Stimulated activated CD8-positive, alpha-beta memory T cell treated with anti-CD3 and anti-CD28 coated beads, Interleukin-15, amount 100 ng/mL, for 4 hours (primary cell): ENCODE measurements at places on chromosomes 6 and 20.
A peak's percentile ranks its signal among the peaks of the same experiment; 100 is the strongest.

DNA sequence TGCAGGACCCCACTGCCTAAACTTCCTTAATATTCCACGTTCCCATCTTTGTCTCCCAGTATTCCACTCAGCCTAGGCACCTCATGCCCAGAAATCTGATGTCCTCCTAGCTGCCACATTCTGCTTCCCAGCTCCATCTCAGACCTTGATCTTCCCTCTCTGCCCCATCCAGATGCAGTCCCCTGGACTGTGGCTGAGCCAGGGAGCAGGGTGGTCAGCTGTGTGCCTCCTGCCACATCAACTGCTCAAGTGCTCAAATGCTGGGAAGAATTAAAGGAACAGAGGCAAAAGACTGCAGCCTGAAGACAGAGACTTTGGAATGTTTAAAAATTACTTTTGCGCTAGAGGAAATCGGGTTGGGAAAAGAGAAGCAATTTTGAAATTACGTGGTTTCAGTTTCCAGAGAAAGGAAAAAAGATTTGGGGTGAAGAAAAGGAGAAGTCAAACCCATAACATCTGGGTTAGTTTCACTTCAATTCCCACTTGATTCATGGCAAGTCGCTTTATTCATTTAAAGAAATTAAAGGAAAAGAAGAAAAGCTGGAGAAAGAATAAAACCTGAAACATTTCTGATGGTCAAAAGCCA, 704.8 kb downstream of the PTPRT start:
- no peak for DNase-seq

DNA sequence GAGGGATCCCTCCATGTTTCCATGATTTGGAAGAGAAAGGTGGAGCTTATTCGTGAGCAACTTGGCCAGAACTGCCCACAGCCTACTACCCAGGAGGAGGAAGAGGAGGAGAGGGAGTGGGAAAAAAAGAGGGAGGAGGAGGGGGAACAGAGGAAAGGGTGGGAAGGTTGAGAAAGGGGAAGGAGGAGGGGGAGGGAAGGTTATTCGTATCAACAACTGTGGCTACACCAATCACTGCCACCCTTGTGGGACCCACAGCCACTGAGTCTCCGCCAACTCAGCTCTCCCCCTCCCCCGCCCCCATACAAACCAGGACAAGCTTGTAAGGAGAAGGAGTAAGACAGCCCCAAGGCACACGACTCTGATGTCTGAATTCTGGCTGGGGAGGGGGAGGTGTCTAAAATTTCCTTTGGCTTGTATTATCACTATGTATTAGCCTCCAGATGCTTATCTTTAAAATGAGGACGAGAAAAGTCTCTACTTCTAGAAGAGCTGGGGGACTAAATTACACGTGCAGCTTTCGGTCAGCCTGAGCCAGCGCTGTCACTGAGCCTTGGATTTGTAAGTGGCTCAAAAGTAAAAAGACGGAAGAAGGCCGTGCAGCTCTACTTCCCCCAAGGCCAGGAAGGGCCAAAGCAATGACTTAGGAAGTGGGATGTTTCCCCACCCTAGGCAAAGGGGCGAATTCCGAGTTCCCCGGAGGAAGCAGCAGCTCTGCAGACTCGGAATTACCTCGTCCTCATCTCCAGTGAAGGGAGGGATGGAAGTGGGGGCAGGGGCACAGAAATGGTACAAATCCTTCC, 1.0 kb downstream of the FKBP1A start:
- no peak for DNase-seq

DNA sequence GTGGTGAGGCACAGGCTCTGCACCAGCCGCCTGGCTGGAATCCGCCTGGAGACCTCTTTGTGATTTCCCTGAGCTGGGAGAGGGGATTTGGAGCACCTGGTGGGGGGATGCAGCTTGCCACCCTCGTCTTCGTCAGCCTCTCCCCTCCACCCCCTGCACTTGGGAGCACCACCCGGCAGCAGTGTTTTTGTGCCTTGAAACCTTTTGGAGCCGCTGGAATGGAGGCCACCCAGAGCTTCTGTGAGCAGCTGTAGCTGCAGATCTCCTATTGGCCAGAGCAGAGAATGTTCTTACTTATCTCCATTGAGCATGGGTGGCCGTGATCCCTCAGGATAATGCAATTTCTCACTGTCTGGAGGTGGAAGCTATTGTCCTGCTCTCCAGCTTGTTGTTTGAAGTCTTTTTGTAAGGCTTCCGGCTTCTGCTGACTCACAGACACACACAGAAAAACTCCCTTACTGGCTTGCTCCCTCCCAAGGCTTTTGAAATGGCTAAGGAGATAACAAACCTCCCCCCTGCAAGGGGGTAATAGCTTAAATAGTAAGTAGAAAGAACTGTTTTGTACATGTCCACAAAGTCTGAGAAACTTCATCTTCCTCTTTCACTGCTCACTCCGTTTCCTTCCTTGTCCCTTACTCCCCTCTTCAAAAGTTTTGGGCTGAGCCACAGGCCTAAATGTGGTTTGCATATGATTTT, 271.2 kb downstream of the PRL start:
- no peak for DNase-seq

DNA sequence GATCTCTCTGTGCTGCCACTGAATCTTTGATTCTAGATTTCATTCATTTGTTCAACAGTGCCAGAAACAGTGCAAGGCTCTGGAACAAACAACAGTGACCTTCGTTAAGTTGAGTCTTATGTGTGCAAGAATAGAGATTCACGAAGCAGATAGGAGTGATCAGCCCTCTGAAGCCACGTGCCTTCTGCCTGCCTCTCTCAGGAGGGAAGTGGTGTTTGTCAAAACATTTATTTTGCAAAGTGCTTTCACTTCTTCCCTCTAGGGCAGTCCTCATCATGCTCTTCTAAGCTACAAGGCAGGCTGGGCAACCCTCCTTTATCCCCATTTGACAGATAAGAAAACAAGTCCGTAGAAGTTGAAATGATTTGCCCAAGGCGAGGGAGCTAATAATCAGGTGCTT, 204.3 kb downstream of the TFAP2C start:
- DNase-seq, result no peak

DNA sequence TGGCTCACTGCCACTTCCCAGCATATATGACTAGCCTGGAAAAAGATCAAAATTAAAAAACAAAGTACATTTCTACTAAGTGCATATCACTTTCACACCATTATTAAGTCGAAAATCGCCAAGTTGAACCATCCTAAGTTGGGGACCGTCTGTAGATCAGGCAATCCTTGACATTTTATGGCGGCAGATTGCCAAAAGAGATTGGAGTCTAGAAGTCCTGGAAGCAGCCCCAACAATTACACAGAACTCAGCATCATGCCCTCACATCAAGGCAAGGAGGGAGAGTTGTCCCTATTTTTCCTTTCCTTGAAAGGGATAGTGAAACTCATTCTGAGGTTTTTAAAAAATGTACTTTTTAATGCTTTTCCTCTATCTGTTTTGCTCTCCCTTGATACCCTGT, 30.7 kb downstream of the SLC22A3 start:
- no peak for DNase-seq

- no peak for DNase-seq
Observed at GRCh38 chr20:36113036-36113435, 41.5 kb upstream of the EPB41L1 start.

DNA sequence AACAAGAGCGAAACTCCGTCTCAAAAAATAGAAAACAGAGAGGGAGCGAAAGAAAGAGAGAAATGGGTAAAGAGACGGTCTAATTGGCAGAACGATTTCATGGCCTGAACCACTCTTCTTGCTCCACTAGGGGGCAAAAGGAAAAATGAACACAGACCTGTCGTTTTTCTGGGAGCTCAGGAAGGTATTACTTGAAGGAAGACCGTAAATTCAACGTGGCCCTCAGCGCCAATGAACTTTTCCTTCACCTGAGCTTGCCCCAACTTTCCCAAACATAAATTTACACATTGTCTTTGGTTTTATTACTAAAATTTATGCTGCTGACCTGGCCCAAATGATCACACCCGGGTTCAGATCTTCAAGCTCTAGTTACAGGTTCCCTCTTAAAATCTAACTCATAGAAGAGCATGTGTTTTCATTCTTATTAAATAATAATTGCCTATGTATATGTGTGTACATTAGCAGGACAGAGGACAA, 67.3 kb downstream of the ATP9A start:
- no peak for DNase-seq

DNA sequence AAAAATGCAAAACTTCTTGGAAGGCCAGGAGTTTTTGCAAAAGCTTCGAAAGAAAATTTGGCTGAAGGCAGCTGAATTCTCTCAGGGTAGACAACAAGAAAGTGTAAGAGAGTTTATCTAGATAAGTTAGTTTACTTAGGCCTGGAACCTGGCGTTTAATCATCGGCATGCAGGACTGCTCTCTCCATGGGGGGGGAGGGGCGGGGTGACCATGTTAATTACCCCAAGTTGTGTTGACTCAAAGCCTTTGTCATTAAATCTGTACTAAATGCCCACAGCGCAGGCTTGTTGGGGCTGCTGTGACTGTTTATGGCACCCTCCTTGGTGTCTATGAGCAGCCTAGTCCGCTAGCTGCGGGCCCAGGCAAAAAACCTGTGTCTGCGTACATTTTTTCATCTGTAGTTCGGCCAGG, 20.1 kb upstream of the ZNF451 start:
- no peak for DNase-seq

- no peak for DNase-seq
Observed at GRCh38 chr20:58900397-58900796, 47.9 kb downstream of the GNAS start.

- DNase-seq, result no peak
Observed at GRCh38 chr6:11952316-11952715, 59.8 kb upstream of the HIVEP1 start.

DNA sequence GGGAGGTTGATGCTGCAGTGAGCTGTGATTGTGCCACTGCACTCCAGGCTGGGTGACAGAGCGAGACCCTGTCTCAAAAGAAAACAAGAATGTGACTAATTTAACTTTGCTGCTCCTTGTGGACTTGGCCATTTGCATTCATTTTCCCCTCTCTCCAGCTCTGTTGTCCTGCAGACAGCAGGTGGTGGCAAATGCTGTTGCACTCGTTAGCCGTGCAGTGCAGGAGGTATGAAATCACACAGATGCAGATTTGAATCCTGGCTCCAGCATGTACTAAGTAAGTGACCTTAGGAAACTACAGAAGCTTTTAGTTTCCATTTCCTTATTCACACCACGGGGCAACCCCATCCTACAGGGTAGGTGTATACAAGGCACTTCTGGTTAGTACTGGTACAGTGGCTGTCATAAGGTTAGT, 9.6 kb upstream of the BEND3 start:
- DNase-seq, result no peak

DNA sequence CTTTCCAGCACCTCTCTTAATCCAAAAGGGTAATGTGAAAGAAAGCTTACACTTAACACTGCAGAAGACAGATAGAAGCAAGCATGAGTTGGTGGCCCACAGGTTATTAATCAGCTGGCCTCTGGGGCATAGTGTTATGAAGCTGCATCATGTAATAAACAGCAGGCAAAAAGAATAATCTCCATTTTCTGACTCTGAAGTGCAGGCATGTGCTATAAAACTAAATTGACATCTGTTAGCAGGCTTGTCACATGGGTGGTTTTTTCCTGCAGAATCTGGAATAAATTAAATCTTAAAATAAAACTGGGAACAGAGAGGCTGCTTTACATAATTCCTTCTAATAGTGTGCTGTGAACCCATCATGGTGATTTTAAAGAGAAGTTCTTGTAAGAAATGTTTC, 73.3 kb downstream of the METTL24 start:
- DNase-seq, result no peak

GRCh38 chr20:1965520-1966351, 28.1 kb downstream of the PDYN start:
- peak; percentile 57 for DNase-seq

GRCh38 chr20:37449276-37449675, 71.8 kb upstream of the NNAT start:
- DNase-seq, result no peak

- DNase-seq, result no peak
Observed at GRCh38 chr20:63538204-63539091, 1.3 kb upstream of the PTK6 start.

DNA sequence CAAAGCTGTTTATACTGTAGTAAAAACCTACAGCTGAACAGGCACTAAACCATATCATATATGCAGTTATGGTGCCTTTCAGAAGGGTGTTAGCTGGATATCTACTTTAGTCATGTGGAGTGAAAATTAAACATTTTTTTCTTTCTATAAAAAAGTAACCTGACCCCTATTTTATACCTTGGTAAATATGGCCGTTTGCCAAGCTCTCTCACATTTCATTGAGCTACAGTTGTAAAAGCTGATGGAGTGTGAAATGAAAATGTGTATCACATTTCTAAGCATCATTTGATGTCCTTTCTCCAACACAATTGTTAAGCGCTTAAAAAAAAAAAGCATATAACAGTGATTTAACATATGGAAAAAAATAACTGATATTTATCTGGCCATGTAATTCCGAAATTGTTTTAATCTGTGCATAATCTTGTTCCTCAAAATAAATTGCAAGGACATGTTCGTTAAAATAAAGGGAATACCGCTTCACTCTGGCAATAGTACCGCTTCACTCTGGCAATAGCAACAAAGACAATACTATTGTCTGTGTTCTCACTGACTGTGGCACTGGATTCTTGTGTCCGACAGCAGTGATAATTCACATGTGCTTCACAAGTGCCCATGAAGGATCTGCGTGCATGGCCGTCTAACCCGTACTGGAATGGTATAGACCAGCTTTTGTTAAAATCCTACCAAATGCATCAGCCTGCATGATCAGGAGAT, 391.8 kb upstream of the SOX4 start:
- no peak for DNase-seq

DNA sequence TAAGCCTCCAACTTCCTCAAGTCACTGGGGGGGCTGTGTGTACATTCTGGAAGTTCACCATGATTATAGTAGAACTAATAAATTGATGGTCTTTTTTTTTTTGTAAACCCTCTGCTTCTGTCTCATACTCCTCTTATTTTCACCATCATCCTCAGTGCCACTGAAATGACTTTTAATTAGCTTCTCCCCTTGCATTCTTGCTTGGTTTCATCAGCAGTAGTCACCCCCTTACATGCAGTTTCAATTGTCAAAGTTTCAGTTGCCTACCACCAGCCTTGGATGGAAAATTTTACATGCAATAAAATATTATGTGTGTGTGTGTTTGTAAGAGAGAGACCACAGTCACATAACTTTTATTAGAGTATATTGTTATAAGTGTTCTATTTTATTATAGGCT, 175.8 kb upstream of the BMP5 start:
- DNase-seq, result no peak

GRCh38 chr6:28558629-28559028, 32.9 kb downstream of the GPX5 start:
- no peak for DNase-seq

- DNase-seq, result no peak
Observed at GRCh38 chr20:44465001-44465560, 10.6 kb upstream of the TTPAL start.

DNA sequence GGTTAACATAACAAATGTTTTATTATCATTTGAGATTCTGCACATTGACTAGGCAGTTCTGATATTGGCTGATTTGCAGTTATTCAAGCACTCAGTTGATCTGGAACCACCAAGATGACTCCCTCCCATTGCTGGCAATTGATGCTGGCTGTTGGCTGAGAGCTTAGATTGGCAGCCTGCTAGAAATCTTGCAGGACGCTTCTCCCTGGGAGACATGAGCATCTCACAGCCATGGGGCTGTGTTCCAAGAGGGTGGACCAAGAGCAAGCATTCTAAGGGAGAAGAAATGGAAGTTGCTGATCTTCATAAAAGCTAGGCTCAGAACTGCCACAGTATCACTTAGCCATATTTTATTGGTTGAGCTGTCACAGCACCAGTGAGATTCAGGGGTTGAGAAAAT, 233.4 kb upstream of the ID4 start:
- DNase-seq, result no peak

- no peak for DNase-seq
Observed at GRCh38 chr20:9011121-9011520, 57.8 kb upstream of the PLCB4 start.
